ENCODE measurements at places on chromosomes 5 and 9.
A peak's percentile ranks its signal among the peaks of the same experiment; 100 is the strongest.

DNA sequence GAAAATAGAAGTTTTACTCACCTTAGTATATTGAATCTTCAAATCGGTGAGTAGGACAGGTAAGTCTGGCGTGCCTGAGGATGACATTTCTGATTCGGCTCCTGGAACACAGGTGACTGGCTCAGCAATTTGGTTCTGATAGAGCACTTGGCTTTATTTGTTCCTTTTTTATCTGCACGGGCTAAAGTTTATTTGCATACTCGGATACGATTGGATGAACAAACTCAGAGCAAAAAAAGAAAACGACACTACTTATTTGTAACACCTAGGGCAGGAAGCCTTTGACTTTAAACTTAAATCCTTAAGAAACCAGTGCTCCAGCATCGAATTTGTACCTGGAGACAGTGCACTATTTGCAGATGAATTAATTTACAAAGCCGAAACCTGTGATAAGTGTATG, at the start of gene ALDH1A1:
ALDH1A1 (minus strand) TSS at position 140 of the 400 bp plus-strand sequence; CDS start at position 87, 53 bp downstream.
- DNase-seq: peak; percentile 1

DNA sequence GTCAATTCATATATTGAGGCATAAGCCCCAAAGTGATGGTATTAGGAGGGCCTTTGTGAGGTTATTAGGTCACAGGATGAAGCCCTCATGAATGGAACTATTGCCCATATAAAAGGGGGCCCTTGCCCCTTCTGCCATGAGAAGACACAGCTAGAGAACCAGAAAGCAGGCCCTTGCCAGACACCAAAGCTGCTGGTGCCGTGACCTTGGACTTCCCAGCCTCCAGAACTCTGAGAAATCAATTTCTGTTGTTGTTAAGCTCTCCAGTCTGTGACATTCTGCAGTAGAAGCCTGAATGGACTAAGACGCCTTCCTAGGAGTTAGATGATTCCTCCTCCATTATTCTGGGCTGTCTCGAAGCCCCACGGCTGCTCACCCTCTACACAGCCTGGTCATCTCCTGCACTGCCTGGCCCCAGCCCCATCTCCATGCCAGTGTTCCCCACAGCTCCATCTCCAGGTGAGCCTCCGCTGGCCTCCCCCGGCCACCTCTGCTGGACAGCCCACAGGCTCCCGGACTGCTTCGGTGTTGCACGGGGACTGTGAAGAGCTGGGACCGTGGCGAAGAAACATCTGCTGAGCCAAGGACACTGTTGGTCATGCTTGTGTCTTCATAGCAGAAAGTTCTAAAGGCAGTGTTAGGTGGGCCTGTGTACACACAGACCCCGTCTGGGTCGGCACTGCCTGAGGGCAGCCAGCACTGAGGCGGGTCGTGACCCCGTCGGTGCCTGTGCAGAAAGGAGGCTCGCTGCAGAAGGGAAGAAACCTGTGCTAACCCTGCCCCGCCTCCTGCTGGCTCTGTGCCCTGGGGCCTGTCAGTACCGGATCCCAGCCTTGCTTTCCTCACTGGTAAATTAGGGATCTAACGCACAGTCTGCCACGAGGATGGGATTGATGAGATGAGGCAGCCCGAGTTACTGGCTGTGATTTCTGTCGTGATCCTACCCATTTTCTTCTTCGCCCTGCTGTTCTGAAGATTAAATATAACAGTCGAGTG, 55.1 kb upstream of the CNOT6 start:
- no peak for DNase-seq

DNA sequence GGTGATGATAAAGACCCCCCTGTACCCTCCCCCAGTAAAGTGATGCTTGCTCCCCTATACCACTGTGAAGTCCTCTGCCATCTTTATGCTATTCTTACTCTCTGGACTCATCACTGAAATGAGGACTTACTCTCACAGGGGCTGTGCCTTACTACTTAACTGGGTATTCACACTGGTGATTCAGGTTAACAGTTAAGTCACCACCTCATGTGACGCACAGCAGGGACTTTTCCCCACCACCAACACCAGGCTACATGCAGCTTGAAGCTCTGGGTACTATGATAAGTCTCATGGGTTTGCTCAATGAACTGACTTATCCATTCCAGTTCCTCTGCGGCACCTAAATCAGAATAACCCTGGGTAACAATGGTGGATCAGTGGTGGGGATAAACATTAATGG, 163.7 kb downstream of the ELAVL2 start:
- DNase-seq: no peak

- DNase-seq: no peak
Measured at GRCh38 chr9:125529589-125530515, 177.2 kb downstream of the MAPKAP1 start.

DNA sequence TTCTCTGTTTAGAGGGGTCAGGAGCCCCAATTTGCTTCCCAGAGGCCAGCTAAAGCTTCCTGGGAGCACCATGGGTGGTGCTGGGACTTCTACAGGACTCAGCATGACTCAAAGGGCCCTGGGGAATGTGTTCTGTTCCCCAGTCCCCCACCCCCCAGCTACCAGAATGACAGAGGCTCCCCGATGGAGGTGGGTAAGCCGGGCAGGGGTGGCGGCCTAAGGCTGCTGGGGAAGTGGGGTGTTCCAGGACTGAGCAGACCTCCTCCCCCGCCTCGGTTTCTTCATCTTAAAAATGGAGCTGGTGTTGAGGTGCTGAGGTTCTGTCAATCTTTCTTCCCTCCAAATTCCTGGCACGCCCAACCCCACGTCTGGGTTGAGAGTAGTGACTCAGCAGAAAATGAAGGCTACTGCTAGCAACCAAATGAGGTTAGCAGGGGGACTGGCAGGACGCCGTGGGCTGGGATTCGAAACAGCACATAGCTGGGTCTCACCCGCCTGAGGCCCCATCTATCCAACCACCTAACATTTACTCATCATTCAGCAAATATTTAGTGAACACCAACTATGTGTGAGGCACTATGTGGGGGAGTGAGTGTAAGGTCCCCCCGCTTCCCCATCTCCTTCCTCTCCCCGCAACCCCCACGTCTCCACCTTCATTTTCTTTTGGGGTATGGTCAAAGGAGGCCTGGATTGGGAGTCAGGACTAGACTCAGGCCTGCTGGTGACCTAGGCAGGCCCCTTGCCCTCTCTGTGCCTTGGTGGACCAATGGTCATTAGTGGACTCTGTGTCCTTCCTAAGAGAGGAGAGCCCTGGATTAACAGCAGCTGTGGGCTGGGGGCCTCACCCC, 50.2 kb downstream of the C9orf50 start:
- DNase-seq: no peak

DNA sequence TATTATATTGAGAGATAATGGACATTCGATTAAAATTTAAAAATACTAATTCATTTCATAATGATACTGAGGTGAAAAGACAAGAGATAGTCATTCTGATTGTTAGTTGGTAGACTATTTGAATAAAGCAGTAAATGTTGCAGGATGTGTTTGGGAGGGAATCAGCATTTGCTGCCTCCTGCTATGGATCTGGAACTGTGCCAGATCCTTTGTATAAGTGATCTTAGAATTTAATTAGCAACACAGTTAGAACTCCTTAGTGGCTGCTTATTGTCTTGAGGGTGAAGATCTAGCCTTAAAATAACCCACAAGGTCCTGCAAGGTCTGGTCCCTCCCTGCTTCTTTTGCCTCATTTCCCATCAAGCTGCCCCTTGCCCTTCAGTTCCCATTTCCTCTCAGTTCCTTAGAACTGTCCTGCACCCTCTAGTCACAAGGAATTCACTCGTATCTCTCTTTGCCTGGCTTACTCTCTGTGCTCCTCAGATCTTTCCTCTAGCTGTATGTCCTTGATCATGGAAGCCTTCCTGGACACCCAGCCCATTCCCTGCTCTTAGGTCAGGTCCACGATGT, 12.5 kb downstream of the LECT2 start:
- DNase-seq: no peak

DNA sequence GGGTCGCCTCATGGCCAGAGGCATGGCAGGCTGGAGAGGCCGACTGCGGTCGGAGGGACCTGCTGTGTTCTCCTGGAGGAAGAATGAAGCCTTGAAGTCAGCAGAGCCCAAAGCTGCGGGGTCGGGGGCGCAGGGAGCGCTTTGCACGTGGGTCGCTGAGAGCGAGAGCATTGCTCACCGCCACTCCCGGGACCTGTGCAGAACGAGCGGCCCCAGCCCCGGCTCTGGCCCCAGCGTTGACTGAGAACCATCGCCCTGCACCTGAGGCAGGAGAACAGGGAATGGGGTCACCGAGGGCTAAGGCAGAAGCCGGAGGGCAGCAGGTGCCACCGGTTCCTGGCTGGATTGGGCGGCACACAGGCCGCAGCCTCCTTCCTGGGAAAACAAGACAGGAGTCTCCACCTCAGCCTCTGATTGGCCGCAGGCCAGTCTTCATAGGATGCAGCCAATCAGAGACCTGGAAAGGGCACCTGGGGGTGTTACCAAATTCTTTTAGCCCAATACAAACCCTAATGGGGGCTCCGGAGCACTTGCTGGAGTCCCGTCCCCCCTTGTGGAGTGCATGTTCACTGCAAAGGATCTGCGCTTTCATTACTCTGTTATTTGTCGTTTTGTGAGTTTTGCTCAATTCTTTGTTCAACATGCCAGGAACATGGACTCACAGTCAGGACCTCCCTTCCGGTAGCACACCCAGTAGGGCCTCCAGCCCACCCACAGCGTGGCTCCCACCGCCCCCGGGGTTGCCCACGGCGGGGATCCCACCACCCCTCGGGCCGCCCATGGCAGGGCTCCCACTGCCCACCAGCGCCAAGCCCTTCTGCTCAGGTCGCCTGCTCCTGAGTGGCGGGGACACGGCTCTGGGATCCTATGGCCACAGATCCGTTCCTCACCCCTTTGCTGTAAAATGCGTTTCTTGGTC, 24.7 kb upstream of the SLC6A19 start:
- DNase-seq: no peak

- DNase-seq: no peak
Measured at GRCh38 chr9:90546200-90546599, 96.4 kb downstream of the DIRAS2 start.

- no peak for DNase-seq
Measured at GRCh38 chr5:168120401-168121137, 170.9 kb upstream of the WWC1 start.

- DNase-seq: no peak
Measured at GRCh38 chr5:178490935-178491652, 99.1 kb downstream of the COL23A1 start.

GRCh38 chr9:1536522-1537170, 478.5 kb upstream of the SMARCA2 start:
- DNase-seq: no peak

DNA sequence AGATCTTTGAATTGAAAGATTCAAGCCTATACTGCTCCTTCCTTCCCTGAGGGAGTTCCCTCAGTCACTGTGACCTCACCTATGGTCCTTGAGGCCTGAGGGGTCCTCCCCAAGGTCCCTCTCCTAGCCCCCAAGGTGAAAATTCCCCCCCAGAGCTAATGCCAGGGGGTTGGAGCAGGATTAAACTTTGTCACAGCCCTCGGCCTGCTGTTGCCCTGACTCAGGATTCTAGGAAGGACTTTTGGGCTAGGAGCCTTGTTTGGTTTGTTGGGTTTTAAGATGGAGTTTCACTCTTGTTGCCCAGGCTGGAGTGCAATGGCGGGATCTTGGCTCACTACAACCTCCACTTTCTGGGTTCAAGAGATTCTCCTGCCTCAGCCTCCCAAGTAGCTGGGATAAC, 123.2 kb downstream of the C5orf15 start:
- DNase-seq: no peak

- no peak for DNase-seq
Measured at GRCh38 chr9:15842051-15842450, 289.2 kb downstream of the CCDC171 start.

Measured in naive thymus-derived CD8-positive, alpha-beta T cell (primary cell).